ENCODE measurements at places on chromosomes 11 and 22.

DNA sequence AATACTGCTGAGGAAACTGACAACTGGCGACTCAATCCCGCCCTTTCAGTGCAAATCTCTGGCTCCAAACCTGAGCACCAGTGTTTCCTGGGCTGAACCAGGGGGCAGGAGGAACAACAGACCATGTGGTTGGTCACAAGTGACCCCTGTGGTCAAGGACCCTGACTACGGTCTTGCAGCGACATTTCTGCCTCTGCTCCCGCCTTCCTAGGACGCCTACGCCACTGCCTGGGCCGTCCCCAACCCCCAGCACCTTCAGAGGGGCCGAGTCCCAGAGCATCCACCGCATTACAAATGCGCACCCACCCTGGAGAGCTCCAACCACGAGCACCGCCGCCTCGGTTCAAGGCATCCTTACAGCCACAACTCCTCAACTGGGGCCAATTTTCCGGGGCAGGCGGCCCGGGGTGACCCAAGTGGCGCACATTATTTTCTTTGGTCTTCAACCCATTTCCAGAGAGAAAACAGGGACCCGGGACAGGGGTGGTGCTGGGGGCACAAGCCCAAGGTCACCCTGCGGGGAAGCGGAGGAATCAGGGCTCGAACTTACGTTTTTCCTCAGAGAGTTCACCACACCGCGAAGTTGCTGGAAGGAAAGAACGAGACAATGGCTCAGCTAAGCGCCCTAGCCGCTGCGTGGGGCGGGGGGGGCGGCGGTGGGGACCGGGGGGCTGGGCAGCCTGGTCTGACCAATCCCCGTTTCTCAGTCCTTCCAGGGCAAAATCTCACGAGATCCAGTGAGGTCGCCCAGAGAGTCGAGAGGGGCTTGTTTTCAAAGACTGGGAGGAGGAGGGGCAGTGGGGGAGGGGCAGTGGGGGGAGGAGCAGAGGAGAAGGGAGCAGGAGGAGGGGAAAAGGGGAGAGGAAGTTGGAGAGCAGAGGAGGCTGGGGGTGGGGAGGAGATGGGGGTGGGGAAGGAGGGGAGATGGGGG is 1.8 kb downstream of the PRAME start:
- DNase-seq: no peak

DNA sequence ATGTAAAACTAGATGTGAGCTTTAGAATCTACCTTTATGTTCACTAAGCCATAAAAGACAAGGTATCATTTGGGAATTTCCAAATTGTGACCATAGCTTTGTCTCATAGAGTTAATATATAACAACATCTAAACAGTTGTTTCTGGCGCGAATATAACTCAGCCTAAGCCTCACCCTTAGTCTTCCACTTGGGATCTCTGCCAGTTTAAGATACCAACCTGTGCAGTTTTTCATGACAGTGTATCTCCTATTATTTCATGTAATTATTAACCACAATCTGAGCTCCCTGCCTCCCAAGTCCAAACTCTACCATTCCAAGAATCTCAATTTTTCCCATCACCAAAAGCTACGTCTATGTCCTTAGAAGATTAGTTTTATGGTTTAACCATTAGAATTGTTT is 572.5 kb upstream of the ISX start:
- no peak for DNase-seq

GRCh38 chr11:2310073-2310785 is 8.4 kb downstream of the TSPAN32 start:
- DNase-seq: no peak

GRCh38 chr11:9049959-9050358 is 41.4 kb downstream of the SCUBE2 start:
- DNase-seq: no peak

DNA sequence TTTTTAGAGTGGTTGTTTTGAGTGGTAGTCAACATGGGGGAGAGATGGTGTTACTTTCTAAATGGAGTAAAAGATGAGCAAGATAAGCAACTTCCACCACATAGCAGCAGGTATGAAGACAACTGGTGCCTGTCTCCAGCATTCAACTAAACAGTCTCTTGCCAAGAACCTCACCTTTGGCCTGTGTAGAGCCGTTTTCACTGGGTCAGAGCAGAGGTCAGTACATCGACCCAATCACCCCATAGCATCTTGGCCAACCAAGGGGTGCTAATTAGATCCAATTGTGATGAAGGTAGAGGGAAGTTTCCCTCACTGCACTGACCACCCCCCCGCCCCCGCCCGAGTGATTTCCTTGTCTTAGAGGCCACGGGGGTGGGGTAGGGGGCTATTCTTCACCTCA is 188.2 kb downstream of the BLID start:
- DNase-seq: no peak

DNA sequence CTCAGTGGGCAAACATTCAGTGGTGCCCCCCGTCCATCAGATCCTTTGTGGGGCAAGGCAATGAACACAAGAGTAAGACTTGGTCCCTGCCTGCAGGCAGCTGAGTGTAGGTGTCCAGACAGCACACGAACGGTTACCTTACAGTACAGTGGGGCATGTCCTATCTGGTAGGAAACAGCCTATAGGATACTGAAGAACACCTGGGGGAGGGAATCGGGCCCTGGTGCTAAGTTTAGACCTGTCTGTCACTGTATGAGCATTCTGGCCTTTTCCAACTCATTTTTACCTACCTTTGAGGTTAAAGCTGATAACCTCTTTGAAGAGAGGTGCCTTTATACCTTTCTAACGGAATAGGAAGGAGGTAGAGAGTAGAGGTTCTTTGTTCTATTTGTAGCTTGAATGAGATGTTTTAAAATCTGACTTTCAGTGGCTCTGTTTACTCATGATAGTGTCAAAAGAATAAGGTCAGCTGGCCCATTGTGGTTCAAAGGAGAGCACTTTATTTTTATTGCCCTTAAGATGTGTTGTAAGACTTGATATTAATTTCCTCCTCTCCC is 8.9 kb downstream of the ZNRF3 start:
- DNase-seq: no peak

- no peak for DNase-seq
Observed at GRCh38 chr22:46611189-46611588, 9.0 kb upstream of the GRAMD4 start.

DNA sequence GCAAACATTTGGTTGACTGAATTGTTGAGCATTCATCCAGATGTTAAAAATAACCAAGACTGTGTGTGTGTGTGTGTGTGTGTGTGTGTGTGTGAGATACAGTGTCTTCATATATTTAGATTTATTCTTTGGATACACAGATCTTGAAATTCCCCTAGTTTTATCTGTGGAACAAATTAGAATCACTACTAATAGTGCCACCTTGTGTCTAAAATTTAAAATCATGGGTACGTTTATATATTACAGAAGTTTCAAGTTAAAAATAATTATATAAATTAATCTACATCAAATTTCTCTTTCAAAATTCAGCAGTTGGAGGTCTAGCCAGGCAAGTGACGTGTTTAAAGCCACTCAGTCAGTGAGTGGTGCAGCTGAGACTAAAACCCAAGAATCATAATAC is 1566.2 kb upstream of the TENM4 start:
- DNase-seq: peak; percentile 59

DNA sequence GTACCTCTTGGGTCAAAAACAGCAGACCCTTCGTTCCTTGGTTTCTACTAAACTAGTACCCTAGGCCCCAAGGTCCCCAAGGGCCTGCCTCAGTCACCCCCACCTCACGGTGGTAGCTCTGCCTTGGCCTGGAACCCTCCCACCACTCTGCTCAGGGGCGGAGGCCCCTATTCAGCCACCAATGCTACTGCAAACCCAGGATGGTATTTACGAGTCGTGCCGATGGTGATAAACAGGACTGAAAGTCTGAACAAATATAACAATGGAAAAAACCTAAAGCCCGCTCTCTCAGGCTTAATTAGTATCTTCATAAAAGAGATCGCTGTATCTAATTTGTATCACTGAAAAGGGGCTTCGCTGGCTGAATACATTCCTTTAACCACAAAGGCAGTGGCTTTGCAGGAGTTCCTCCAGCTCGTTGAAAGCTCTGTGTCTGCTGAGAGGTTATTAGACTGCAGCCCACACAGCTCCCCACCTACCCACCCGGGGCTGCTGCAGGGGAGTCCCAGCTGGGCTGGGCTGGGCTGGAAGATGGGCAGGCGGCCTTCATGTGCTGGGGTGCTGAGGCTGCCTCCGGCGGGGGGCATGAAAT is 15.2 kb downstream of the SHISAL1 start:
- no peak for DNase-seq

DNA sequence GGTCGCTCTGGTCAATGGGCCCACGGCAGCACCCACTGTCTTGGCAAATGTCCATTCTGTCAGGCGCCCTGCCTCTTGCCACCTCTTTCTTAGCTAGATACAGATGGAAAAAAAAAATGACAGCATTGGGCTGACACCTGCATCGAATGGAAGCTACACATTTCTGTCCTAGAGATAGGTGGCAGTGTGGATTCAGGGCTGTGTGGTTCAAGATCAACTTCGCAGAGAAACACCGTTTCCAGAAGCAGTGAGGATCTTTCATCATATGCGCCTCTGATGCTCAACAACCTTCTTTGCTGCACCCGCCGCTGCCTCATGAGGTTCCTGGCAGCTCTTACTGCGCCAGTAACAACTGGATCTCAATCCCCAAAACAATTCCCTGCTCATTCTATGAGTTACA is 236.3 kb downstream of the KIRREL3 start:
- DNase-seq: no peak

DNA sequence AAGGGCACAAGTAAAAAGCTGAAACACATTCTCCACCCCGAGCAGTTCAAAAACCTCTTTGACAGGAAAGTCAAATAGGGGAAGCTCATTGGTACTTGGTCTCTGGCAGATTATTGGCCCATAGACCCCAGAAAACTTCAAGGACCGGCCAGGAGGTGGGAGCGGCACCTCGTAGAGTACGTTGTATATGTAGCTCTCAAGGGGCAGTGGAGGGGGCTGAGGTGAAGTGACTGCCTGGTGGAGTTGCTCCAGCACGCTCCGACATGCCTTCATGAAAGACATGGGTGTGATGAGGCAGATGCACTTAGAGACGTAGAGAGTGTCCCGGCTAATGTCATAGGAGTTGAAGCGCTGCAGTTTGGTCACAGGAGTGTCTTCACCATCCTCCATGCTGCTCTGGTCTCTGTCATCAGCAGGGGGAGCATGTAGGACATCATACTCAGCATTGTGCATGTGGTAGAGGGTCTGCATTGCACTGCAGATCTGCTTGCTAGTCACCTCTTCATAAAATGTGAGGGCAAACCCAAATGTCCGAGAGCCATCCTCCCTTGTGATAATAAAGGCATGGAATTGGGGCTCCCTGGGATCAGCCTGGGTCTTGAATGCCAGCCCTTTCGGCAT is 61.3 kb downstream of the DENND5A start:
- DNase-seq: no peak

- DNase-seq: peak; percentile 91
Observed at GRCh38 chr22:20396639-20397038, 2.7 kb downstream of the ZNF74 start.

DNA sequence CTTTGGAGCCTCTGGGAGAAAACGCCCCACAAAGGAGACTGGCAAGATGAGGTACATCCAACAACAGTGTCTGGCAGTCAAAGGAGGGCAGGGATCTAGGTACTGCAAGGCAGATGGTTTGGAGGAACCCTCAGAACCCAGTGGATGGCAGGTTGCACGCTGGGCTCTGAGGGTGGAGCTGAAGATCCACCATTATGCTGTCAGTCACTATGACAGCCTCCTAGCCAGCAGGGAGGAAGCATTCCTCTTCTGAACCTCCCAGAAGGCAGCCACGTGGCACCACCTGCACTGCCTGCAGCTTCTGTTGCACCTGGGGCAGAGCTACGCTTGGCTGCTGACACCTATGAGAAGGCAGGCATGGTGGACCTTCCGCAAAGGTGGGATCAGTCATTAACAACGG is 40.2 kb downstream of the HTR3A start:
- DNase-seq: no peak

DNA sequence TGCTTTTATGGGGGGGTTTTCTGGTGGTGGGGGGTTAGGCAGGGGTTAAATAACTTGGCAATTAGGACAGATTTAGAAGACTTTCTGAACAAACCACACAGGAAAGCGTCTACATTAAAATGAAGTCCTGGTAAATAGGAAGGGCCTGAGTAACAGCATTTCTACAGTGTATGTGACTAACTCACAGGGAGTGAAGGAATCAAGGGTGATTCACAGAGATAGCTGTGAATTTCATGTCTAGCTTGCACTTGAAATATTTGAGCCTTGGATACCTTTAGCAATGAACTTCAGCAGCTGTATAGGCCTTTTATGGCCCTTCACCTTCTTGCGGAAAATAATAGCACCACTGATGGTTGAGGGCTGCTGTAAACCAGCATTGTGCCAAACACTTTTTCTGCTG is 26.1 kb upstream of the LDHA start:
- peak; percentile 24 for DNase-seq

GRCh38 chr11:1034001-1034400 is 2.5 kb downstream of the MUC6 start:
- DNase-seq: no peak

- no peak for DNase-seq
Observed at GRCh38 chr22:36289406-36289870, 36.5 kb downstream of the APOL1 start.

- no peak for DNase-seq
Observed at GRCh38 chr11:108592591-108593213, 866 bp downstream of the EXPH5 start.

DNA sequence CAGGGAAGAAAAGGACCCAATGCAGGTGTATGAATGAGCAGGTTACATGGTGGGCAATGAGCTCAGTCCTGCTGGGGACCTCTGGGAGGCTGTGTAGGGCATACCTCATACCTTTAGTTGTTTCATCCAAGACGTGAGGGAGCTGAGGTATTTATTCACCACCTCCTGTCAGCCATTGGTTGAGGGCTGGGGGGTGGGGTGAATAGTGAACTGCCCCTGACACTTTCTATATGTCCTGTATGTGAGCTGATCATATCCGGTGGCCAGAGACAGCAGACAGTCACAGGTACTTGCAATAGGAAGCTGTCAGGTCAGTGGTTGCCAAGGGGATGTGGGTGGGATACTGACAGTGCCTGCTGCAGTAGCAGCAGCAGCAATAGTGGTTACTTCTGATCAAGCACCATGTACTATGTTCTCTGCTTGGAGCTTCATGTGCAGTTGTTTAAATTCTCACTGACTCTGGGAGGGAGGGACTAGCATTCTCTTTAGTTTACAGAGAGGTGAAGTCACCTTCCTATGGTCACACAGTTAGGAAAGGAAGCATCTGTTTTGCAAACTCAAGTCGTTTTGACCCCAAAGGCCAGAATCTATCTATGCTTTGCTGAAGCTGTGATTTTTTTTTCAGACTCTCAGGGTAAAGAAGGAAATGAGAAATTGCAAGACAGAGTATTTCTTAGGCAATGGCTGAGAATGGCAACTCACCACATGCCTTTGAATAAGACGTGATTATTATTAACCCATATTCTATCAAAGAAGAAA is 54.0 kb downstream of the MIAT start:
- no peak for DNase-seq

GRCh38 chr11:133551064-133551463 is 18.8 kb upstream of the OPCML start:
- DNase-seq: no peak

- DNase-seq: peak; percentile 56
Observed at GRCh38 chr22:39514373-39514973, 5.9 kb upstream of the ATF4 start.

Measured in fibroblast of skin of scalp (primary cell).